ENCODE measurements at places on chromosomes 3 and 15.
A peak's percentile ranks its signal among the peaks of the same experiment; 100 is the strongest.

DNA sequence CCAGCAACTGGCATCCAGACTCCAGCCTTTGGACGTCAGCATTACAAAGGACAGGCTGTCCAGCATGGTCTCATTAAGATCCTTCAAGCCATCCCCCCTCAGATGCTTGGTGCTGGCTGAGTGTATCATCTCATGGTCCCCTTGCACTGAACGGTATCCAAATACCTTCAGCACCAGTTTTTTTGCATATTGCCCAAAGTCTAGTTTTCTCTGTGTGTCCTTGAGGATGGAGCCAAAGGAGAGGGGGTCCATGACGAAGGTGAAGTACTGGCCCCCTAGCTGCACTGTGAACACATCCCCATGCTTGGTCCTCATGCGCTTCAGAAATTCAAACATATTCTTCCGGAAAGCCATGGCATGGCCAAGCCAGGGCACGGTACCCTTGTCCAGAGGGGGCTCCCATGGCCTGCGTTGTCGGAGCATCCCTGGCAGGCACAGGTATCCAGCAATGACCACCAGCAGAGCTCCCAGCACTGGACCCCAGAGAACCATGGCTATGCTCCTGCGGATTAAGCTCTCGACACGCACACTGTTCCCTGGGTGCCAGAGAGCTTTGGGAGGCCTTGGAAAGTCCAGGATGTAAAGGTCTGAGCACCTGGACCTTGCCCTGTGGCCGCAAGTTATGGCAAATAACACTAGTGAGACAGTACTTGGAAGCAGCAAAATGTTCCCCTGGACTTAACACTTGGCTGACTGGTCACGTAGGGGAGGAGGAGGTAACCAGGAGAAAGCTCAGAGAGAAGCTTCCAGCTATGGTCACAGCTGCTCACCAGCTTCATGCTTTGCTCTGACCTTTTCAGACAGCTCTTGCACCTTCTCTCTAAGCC lies at the start of gene CYP8B1:
Gene CYP8B1, minus strand, starts transcription at position 555 of the 827 bp plus-strand sequence. Its CDS starts 63 bp downstream, at position 492.
- DNase-seq = no peak

DNA sequence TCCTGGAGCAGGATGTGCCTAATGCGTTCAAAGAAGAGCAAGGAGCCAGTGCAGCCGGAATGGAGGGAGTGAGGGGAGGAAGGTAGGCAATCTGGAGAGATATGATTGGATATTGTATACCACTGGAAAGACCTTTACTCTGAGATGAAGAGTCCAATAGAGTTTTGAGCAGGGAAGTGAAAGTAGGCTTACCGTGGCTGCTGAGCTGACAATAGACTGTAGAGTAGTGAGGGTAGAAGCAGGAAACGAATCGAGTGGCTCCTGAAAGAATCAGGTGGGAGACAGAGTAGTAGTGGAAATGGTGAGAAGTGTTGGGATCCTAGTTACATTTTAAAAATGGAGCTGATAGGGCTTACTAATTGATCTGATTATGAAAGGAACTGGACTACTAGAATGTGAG lies 51.8 kb upstream of the NUDT16 start:
- no peak for DNase-seq

DNA sequence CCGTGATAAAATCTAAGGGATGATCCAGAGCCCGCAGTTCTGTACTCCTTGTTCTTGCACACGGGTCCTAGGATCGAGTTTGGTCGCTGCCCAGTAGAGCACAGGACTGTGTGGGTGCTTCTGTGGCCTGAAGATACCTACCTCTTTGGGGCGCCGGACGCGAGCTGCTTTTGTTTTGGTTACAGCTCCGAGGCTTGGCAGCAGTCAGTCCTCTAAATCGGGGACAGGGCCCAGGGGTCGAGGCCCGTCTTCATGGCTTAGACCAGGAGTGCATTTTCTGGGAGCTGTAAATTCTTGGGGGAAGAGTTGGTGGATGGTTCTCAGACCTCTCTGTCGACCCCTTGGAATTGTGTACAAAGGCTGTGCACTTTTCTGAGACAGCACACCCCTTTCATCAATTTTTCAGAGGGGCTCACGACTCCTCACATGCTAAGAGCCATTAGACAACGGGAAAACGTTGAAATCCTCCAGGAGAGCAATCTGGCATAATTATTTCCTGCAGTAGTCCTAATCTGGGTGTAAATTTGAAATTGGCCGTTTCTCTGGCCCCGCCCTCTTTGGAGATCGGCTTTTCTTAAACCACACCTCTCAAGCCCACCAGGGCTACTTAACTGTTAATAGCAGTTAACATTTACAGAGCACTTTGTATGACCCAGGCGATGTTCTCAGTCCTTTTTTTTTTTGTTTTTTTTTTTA lies 928 bp downstream of the CEP97 start:
- DNase-seq = peak; percentile 6

DNA sequence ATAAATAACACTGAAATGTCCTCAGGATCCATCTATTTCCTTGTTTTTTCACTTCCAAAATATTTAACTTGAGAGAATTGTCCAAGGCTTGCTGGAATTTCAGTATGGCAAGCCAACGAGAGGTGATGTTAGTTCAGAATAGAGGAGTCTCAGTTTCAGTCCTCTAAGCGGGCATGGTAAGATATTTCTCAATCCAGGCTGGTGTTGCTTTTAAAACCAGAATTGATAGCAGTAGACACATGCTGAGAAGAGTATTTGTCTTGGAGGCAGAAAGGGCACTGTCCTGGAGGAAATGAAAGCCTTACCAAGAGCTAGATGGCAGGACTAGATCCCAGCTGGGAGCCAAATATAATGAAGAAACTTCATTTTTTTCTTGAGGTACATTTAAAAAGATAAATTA lies 23.1 kb downstream of the PHLDB2 start:
- no peak for DNase-seq

- peak; percentile 1 for DNase-seq
These were observed 9.1 kb upstream of the HPS3 start for GRCh38 chr3:149120051-149120972.

- DNase-seq = peak; percentile 25
These were observed 68.0 kb downstream of the FNDC3B start for GRCh38 chr3:172107403-172107802.

Data from activated CD4-positive, alpha-beta T cell treated with anti-CD3 and anti-CD28 coated beads for 24 hours (primary cell).